Activated CD4-positive, alpha-beta T cell treated with anti-CD3 and anti-CD28 coated beads for 4 hours (primary cell): ENCODE measurements at places on chromosomes 7 and 10.

DNA sequence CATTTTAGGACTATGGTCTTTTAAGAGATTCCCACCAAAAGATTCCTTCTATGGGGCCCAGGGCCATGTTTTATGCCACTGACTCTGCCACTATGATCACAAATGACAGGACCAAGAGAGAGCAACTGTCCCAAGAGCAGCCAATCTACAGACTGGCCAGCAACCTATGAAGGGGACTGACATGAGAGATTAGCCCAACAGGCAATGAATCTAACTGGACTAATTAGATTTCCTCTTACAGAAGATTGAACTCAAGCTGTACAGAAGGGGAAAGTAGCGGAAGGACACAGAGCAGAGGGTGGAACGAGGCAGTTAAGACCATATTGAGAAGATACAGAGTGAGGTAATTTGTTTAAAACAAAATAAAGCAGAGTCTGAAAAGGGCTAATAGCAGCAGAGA is 25.8 kb downstream of the ZNF800 start:
- DNase-seq: no peak

GRCh38 chr10:114856544-114857287 is 35.1 kb downstream of the FHIP2A start:
- no peak for DNase-seq

DNA sequence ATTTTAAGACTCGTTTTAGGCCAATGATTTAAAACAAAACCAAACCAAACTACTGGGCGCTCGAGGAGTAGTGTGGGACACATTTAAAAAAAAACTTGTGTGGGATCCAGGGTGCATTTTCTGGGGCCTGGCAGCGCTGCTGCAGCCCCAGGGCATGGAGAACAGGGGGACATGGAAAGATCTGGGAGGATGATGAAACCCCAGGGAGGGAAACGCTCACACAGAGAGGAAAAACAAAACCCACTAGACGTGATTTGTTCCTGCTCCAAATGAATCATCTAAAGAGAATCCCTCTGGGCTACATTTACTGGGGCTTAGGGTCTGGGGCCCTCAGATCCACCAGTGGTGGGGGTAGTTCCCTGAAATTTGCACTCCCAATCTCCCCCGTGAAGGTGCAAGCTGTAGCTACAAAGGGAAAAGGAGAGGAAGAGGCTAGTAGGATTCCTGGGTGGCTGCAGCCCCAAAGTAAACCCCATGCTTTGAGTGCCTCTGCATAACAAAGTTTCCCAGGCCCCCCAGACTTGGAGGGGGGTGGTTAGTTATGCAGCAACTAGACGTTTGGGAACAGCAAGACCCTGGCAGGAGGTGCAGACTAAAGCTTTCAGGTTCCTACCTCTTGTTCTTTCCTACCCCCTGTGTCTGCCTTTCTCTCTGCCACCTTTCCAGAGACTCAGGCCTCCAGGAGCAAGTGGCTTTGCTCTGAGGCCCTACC is 14.5 kb upstream of the HOXA13 start:
- no peak for DNase-seq

DNA sequence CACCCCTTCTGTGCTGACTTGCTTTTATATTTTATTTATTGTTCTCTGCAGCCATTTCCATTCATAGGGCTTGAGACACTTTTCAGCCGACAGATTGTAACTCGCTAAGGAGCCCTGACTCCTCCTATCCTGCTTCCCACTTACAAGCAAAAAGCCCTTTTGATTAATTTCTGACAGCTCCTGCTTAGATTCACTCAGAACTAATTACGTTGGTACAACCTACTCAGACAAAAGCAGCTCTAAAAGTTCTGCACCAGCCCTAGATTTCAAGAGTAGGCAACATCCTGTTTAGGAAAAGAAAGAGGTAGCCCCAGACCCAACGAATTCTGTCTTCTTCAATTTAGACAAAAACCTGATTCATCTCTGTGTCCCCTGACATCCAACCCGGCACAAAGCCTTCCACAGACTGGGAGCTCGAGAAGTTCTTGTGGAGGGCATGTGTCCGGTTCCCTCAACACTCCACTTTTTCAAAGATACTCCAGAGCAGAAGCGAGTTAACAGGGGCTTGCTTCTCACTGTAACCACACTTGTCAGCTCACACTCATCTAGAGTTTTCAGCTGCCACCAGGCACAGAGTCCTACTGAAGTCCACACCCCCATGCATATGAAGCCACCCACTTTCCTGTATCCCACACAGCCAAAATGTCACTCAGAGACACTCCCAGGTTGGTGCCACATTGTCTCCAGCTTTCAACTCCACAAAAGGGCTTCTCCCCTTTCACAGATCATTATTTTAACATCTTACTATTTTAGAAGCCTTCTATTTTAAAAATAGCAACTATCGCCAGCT is 113.6 kb upstream of the NFE2L3 start:
- no peak for DNase-seq

GRCh38 chr10:23643111-23643780 is 204.4 kb downstream of the OTUD1 start:
- no peak for DNase-seq

- no peak for DNase-seq
Measured at GRCh38 chr7:105887569-105888189, 11.3 kb upstream of the ATXN7L1 start.

DNA sequence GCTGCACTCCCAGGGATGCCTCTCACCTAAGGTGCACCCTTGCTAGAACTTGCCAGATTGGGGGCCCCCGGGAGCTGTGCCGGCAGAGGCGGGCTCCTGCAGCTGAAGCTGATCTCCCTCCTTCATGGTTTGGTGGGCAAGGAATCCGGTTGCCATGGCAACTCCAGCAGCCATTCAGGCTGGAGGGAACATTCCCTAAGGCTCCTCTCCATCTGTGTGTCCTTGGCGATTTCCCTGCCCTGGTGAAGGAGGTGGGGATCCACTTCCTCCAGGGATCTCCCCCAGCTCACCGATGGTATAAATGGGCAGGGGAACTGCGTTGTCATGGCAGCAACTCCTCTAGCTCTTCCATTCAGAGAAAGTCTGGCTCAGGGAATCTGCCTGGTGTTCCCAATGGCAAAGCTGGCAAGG is 49.6 kb upstream of the GPR158 start:
- no peak for DNase-seq

DNA sequence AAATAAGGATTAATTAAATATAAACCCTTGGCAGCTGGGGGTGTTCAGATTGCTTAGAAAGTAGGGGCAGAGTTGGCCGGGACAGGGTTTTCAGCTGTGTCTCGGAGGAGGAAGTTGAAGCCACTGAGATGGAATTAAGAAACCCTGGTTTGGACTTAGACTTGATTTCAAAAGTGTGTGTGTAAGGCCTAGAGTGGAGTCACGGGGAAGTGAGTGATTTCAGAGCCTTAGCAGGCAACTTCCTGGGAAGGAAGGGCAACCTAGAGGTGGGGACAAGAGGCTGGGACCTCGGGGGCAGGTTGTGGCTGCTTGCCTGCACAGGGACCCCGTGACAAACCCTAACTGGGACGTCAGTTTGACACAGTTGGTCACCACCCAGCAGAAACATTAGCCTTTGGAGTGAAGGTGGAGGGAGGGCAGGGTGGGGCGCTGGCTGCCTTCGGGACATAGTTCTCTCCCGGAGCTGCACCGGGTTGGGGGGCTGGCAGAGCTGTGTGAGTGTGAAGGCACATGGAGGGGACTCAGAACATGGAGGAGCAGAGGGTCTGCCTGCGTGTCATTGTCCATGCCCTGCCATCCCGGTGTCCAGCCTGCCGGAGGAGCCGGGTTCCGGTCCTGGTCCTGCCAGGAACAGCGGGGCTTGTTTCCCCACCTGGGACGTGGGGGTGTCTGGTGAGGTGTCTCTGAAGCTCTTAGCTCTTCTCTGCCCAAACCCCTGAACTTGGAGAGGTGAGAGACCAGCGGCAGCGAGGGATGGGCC is 1.8 kb downstream of the BRI3 start:
- no peak for DNase-seq

DNA sequence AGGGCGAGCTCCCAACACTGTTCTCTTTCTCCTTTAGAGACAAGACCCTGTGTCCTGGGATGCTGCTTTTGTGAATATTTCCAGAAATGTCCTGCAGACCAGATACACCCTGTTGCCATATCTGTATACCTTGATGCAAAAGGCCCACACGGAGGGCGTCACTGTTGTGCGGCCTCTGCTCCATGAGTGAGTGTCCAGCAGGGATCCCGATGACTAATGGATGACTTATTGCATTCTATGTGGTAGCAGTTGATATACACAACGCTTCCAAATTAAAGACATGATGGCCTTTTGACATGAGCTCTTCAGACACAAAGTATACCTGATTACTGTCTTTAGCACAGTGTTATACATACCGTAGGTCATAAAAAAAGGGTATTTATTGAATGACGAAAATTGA is 45.0 kb upstream of the MGAM2 start:
- no peak for DNase-seq

- DNase-seq: no peak
Measured at GRCh38 chr10:50326757-50327701, 75.7 kb upstream of the ASAH2 start.

DNA sequence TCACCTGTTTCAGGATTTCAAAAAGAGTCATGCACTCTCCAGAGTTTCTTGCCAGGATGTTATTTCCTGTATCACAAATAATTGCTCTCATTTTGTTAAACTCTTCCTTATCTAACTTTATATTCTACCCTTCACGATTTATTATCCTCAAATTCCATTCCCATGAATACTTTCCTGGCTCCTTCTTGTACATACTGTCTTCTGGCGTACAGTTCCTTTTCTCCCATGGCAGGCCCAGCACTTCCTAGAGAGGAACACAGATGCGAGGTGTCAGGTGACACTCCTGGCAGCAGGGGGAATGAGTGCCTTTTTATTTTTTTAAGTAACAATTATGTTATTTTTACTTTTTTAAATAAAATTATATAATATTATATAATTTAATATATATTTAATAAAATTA is 411.9 kb downstream of the TFEC start:
- DNase-seq: no peak

- no peak for DNase-seq
Measured at GRCh38 chr7:55131142-55131929, 112.5 kb downstream of the EGFR start.

GRCh38 chr7:95577137-95577536 is 19.2 kb downstream of the PDK4 start:
- no peak for DNase-seq

DNA sequence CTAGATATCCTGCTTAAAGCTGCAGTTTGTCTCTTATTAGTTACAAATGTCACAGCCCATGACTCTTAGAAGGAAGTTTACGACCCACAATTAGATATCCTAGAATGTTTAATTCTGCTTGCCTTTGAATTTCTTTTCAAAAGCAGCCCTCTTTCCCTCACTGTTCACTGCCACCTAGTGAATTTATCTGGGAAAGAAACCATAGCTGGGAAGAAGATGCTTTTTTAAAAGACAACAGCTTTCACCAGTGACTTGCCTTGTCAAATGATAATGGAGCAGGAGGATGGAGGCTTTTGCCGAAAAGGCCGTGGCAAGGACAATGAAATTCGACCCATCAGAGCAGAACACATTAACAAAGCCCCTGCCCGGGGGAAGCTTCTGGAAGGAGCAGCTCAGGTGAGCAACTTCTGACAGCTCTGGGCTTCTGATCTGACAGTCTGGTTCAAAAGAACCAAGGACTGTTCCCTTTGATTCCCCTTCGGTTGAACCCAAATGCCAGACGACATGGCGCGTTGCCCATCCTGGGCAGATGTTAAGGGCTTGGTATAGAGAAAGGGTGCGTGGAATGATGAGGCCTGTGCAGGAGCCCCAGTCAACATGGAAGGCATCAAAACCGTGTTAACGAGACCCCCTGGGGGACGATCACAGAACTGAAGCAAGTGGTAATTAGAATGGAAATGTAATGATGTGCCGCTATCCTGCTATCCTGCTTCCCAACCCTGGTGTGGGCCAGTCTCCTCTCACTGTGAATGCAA is 236.8 kb downstream of the FRMD4A start:
- no peak for DNase-seq

- DNase-seq: no peak
Measured at GRCh38 chr7:134701272-134701671, 54.6 kb downstream of the BPGM start.

GRCh38 chr10:114387784-114388183 is 16.5 kb downstream of the AFAP1L2 start:
- no peak for DNase-seq

- no peak for DNase-seq
Measured at GRCh38 chr7:134780166-134780828, 863 bp downstream of the CALD1 start.

- DNase-seq: no peak
Measured at GRCh38 chr10:73494877-73495225, 973 bp downstream of the PPP3CB start.

- DNase-seq: no peak
Measured at GRCh38 chr10:69414036-69415018, 2.4 kb downstream of the TACR2 start.

DNA sequence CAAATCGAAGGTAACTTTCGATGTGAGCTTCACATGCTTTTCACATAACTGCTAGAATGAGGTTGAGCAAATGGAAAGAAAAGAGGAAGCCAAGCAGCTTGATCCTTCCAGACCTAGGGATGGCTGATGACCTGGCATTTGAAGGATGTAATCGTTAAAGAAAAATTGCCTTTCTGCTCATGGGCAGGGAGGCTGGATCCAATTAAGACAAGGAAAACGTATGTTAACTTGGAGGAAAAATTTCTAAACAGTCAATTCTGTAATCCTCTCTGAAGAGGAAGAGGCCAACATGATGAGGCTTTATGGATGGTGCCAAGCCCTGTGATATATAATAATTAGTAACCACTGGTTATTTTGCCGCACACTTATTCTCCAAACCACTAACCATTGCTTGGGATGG is 12.5 kb downstream of the GRK5 start:
- DNase-seq: no peak

- DNase-seq: no peak
Measured at GRCh38 chr7:15977663-15978062, 291.2 kb upstream of the MEOX2 start.

DNA sequence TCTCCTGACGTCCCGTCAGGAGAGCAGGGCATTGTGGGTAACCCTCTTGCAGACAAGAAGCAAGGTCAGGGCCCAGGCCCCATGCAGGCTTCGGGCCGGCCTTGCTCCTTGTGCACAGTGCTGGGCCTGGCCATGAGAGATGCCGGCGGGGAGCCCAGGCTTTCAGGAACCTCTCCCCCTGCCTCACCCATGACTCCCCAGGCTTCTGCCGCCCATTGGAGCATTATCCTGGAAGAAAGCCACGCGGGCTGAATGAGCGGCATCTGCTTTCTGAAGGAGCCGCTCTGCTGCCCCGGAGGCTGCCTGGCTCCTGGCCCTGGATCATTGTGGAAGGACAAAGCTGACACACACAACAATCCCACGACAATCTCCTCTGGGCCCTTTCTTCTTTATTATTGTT is 233.5 kb downstream of the TCF7L2 start:
- DNase-seq: no peak
